ENCODE measurements at places on chromosomes 6 and 20.

DNA sequence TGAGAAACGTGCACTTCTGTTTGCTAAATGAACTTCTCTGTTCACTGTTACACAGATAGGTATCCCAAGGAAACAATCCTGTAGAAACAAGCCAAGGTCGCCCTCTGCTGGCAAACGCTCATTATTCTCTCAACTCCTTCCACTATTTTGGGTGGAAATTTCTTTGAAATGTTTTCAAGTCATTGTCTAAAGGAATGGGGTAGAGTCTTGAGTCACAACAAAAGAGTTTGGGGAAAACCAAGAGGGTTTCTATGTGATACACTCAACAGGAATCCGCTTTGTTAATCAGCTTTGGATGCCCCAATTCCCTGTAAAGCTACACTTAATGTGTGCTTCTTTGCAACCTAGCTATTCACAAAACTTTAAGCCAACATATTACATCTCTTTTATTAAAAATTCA lies 4.6 kb upstream of the RAE1 start:
- DNase-seq = peak; percentile 58

DNA sequence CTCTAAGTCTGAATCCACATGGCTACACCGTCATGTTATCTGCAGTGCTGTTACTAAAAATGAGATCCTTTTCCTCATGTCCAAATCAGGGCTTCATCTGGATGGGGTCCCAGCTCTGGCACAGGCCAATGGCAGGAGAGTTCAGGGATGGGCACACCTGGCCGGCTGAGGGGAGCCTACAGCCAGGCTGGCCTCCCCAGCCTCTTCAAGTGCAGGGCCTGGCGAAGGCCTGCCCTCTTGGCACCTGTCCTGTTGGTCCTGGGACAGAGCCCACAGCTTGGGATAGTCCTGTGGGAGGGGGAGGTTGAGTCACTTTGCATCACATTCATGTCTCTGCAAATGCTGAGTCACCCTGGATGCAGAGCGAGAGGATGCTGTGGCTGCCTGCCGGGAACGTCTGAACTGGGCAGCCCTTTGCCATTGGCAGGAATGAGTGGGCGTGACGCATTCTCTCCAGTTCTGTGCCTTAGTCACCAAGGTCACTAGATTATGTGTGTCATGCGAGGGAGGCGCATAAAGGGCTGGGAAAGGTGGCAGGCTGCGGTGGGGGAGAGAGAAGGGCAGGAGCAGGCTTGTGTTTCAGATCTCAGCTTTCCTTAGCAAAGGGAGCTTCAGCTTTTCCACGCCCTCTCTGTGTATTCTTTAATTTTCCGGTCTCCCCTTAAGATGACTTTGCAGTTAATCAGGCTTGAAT lies 223.2 kb upstream of the ECI2 start:
- DNase-seq = no peak

DNA sequence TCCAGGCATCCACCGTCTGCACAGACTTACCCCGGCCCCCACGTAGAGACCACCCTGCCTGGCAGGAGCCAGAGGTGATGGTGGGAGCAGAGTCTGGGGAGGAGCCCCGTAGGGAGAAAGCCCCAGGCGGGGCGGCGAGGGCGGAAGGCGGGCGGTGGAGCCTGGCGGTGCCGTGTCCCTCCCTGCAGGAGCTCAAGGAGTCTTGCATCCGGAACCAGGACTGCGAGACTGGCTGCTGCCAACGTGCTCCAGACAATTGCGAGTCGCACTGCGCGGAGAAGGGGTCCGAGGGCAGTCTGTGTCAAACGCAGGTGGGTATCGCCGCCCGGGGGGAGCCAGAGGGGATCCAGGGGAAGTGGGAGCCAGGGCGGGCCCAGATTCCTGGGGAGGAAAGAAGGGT lies 6.0 kb downstream of the CLPSL1 start:
- DNase-seq = no peak

DNA sequence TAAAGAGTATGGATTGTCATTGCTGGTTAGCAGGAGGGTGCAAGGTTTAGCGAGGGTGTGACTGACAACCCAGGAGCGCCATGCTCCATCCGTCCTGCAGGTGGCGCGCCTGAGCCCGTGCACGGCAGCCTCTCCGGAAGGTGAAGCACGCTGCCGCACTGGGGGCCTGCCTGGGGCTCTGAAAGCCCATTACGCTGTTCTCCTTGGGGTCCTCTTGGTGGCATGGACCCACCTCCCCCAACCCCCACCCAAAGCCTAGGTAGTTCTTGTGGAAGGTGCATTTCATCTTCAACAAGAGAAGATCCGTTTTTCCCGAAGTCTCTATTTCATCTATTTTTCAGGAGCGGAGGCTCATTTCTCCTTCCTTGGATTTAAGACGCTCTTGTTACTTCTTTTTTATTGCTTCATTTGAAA lies 197.4 kb upstream of the KCNG1 start:
- no peak for DNase-seq

GRCh38 chr6:163863565-163863964 lies 449.0 kb downstream of the QKI start:
- no peak for DNase-seq

DNA sequence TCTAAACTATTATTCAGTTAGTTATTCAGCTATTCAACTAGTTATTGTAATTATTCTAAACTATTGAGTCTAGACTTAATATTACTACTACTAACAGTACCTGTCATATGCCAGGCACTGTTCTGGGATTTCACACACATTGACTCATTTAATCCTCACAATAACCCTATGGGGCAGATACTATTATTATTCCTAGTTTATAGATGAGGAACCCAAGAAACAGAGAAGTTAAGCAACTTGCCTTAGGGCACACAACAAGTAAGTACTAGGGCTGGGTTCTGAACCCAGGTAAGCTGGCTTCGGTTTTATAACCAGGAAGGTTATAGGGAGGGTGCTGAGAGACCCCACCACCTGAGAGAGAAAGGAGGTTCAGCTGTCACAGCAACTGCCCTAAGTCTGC lies 7.8 kb downstream of the TEAD3 start:
- DNase-seq = no peak

All from NCI-H1092 (cell line).